Thoracic aorta (tissue), 2 donors: ENCODE measurements at places on chromosomes 1 and 21. TPM values are rescaled to one million over a fixed set of nuclear protein-coding genes. Genes with fewer than 3 reads are reported as not detected.

DNA sequence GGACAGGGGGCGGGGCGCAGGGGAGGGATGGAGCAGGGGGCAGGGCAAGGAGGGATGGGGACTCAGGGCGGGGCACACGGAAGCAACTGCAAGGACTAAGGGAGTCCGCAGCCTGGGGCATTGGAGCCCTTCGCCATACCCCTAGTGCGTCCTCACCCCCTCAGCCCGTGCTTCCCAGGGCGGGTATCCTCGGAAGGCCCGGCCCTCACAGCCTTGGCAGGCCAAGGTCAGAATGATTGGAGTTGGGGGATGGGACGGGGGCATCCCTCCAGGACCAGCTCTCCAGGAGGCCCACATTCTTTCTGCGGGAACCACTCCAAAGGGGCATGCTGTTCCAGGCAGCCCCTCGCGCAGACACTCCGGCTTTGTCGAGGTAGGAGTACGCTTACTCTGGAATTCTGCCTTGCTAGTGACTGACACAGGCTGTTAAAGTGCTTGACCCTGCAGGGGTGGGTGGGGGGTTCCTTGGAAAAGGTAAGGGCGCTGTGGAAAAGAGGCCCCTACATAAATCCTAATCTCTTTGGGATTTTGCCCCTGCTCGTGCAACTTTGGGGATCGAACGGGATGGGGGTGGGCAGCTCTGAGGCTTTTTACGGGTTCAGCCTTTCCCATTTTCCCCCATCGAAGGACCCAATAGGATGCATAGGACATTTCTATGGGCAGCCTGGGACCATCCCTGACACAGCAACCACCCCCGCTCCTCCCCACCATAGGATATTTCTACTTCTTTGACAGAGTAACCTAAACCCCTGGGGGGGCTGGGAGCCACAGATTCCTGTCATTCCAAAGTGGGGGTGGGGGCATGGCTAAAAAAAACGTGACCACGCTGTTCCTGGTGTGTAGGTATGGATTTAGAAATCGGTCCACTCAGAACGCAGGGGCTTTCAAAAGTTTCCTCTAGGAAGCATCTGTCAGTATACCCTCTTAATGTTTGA lies 738 bp upstream of the TRIM11 start:
- DNase-seq, result no peak

Gene CAMSAP2
- 46.4 TPM for total RNA-seq

- DNase-seq, result no peak
Observed at GRCh38 chr1:13710086-13710485, 10.1 kb downstream of the PRDM2 start.

Gene ST6GALNAC5
- 7.2 TPM for total RNA-seq

DNA sequence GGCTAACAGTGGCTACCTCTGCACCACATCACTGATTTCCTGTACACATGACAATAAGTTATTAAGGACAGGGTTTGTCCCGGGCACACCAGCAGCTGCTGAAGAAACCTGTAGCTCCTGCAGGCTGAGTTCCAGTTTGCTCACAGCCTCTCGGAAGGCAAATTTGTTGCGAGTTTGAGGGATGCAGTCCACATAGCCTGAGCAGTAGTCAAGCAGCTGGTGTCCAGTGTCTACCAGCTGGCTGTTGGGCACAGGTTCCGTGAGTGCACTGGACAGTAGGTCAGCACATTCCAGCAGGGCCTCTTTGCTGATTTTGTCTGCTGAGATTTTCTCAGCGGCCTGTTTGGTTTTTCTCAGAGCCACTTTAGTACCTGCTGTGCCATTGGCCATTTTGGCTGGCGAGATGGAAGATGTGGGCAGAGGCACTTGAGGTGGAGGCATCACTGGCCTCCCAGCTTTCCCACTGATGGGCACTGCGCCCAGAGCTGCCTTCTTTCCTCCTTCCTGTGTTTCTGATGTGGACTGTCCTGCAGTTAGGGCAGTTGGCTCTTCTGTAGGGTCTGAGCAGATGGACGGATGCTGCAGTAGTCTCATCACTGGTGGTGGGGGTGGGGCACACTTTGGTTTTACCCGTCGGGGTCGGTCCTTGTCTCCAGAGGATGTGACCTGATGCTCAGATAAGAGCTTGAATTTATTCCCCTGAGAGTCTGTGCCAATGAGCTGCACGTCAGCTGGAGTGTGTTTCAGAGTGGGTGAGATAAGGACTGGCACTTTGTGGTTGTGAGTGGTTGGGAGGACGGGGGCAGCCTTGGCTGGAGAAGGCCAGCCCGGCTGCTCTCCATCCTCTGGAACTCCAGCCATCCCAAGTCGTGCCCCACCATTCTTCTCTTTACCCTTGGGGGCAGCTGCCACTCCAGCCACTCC lies 26.1 kb downstream of the TOR3A start:
- DNase-seq, result no peak

GRCh38 chr1:6474815-6475282 lies 8.9 kb upstream of the TNFRSF25 start:
- DNase-seq, result no peak

DNA sequence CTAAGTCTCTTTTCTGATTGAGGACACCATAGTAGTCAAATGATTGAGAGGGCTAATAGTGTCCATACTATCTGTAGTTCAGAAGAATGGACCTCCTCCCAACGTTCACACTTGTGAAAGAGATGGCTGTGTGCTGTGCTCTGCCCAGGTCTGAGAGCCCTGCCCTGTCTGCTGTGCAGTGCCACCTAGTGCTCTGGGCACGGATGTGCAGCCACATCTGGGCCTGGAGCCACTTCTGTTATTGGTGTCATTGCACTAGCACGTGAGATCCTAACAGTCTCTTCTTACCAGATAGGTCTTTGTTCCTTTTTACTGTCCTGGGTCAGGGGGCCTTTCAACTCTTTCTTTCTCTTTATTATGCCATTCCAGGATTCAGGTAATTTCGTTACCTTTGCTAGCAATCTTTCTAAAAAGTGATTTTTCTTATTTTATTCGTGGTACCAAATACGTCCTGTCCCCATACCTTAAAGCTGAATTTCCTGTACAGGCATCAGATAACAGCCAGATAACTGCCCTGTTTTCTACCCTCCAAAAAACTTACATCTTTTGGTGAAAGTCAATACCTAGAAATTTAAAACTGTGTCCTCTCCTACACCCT lies 21.7 kb downstream of the INTS3 start:
- peak; percentile 67 for DNase-seq

Gene ALX3
- total RNA-seq, result not detected

DNA sequence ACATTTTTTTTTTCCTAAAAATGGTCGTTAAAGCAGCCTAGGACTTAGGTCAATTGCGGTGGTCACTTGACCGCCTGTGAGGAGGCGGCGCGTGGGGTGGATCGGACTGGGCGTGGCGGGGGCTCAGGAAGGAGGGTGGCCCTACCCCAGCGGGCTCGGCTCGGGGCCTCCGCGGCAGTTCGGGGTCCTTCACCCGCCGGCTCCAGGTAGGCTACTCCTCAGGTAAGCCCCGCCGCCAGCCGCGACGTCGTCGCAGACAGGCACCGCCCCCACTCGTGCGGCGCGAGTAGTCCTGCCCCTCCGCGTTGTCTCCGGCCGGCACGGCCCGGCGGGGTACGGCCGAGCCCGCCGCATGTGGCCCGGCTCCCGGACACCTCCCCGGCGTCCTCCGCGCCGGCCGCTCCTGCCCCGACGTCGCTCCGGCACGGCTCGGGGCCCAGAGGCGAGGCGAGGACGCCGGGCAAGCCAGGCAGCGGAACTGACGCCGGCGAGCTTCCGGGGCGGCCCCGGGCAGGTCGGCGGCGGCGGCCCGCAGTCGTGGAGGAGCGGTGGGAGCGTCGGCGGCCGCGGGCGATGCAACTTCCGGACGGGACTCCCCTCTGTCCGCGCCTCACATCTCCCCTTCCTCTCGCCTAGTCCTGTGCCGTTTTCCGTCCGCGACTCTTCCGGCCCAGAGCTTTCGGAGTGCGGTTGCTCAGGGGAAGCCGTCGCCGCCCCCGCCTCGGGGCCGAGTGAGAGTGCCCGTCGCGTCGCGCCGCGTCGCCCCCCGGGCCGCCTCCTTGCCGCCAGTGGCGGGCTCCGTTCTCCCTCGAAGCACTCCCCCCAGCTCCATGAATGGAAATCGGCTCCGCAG lies at the start of gene AGO3:
TSS of gene AGO3 (plus strand) at position 513 of the 853 bp plus-strand sequence. CDS start at position 835, 322 bp downstream.
- DNase-seq, result peak; percentile 31

Gene PTPRU
- total RNA-seq, result 28.7 TPM

DNA sequence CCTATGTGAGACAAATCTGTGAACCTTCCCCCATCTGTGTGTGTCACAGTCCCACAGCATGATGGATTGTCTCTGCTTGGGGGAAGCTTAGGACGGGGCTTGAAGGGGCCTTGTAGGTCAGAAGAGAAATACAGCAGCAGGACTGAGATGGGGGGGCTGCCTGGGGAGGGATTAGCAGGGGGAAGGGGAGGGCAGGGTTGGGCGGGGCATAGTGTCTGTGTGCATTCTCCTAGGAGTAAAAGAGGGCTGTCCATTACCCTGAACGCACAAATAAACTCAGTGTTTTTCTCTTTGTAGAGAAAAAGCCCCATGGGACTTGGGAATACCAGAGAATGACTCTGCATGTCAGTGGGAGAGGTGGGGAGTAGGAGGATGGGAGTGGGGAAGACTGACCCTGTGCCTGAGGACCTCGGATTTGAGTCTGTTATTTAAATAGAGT lies 16.4 kb downstream of the RNF220 start:
- DNase-seq, result no peak

GRCh38 chr1:180353945-180354344 lies 123.9 kb downstream of the LHX4 start:
- no peak for DNase-seq

DNA sequence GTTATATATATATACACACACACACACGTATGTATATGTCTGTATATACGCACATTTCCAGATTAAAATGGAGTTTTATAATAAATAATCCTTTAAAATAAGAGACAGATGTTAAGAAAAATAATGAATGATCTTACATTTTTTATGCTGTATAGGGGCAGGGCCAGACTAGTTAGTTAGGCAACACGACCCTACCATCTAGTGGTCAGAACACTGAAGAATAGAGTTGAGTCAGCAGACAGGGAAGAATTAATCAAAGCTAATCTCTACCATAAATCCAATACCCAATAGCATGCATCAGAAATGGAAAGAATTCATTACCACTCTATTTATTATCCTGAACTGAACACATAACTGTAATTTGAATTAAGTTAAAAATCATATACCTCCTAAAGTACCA lies 156.7 kb downstream of the BRINP3 start:
- no peak for DNase-seq

- no peak for DNase-seq
Observed at GRCh38 chr1:198734323-198735008, 95.6 kb downstream of the PTPRC start.

DNA sequence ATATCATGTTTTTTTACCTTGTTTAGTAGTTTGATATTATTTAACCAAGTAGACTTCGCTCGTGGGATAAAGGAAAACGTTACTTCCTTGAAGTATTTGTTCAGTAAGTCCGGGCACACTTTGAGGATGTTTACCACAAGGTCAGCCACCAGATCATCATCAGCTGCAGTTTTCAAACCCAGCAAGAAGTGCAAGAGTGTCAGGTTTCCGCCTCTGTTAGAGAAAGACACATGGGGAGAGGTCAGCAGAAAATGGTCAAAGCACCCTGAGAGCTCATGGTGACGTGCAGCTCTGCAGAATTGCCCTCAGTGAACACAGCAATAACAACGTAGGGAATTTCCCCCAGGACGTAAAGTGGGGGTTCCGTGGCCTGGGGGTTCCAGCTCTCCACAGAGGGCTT lies 24.4 kb downstream of the URB1 start:
- DNase-seq, result no peak

DNA sequence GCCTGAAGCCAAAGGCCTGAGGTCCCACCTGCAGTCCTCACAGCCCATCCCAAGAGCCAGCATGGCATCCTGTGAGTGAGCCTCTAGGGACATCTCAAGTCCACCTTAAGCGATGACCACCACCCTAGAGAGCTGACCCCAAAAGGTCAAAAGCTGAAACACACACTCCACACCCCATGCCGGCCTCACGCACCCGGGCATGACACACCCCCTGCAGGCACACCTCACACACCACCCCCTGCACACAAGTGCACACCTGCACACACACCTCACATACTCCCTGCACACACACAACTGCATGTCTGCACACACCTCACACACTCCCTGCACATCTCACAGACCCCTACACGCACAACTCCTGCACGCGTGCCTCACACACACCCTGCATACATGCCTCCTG lies 118.7 kb downstream of the NPHP4 start:
- DNase-seq, result no peak

- DNase-seq, result no peak
Observed at GRCh38 chr1:53580739-53581475, 121.7 kb downstream of the DMRTB1 start.

- no peak for DNase-seq
Observed at GRCh38 chr1:85028151-85028550, 20.1 kb downstream of the MCOLN3 start.

DNA sequence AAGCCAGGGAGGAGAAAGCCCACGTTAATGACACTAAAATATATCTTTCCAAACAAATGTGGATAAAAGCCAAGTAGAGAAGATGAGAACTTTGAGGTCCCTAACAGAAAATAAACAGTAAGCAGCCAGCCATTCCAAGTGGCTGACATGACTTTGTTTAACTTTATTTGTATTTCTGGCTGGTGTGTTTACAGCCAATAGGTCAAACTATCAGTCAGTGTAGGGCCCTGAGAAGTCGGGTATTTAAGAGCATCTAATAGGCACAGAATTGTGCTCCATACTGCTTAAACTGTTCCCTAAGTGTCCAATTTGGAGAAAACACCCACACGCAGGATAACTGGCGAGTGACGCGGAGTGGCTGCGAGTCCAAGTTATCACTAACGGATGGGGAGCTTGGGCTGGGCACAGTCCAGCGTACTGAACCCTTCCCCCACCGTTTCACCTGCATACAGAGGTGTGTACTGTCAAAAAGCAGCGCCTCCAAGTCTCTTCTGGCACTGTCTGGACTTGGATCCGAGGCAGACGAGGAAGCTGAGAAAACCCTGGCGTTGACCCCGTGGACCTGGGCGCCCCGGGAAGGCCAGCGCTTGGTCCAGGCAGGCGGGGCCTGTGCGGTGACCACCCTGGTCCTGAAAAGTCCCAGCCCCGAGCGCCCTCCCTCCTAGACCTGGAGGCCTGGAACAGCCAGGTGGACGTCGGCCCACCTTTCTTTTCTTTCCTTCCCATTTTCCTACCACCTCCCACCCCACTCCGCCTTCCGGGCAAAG lies 662 bp upstream of the LGALS8 start:
- no peak for DNase-seq

- DNase-seq, result no peak
Observed at GRCh38 chr1:219726480-219727272, 113.8 kb upstream of the ZC3H11B start.
